ENCODE measurements at places on chromosomes 2 and 18. TPM values are rescaled to one million over a fixed set of nuclear protein-coding genes. Genes with fewer than 3 reads are reported as not detected.

- DNase-seq = no peak
These were observed 39.1 kb downstream of the PCBP1 start for GRCh38 chr2:70126413-70126812.

GRCh38 chr18:69956057-69956456 lies 8.4 kb upstream of the CD226 start:
- no peak for DNase-seq

DNA sequence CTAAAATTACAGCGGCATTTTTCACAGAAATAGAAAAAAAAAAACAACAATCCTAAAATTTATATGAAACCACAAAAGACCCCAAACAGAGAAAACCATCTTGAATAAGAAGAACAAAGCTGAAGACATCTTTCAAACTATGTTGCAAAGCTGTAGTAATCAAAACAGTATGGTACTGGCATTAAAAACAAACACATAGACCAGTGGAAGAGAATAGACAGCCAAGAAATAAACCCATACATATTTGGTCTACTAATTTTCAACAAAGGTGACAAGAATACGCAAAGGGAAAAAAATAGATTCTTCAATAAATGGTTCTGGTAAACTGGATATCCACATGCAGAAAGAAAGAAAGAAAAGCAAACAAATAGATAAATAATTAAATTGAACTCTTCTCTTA lies 9.0 kb upstream of the CCDC150 start:
- no peak for DNase-seq

- DNase-seq = no peak
These were observed 27.2 kb downstream of the CCBE1 start for GRCh38 chr18:59669872-59670657.

Gene UCN
- 1.4 TPM for total RNA-seq

Gene CCBE1
- total RNA-seq = 9.0 TPM

Gene ZNF396
- 0.53 TPM for total RNA-seq

Gene CPO
- 0.48 TPM for total RNA-seq

Gene ADD2
- total RNA-seq = 0.47 TPM

Gene IL1A
- 4.5 TPM for total RNA-seq

Data from glomerular endothelial cell (primary cell).